Muscle of leg (tissue), 16 donors: ENCODE measurements at places on chromosomes 13 and 19. TPM values are rescaled to one million over a fixed set of nuclear protein-coding genes. Genes with fewer than 3 reads are reported as not detected.

The PRSS57 gene
- 0.30 TPM for polyA plus RNA-seq

The ZNF628 gene
- 3.6 TPM for polyA plus RNA-seq

The HCN2 gene
- polyA plus RNA-seq: 0.32 TPM

The STAP2 gene
- polyA plus RNA-seq: 5.6 TPM

The MEIOSIN gene
- polyA plus RNA-seq: not detected

The AKT1S1 gene
- 35.6 TPM for polyA plus RNA-seq

The CABP5 gene
- polyA plus RNA-seq: not detected

The PGLYRP2 gene
- polyA plus RNA-seq: not detected

The CAPNS1 gene
- polyA plus RNA-seq: 578 TPM

GRCh38 chr19:38317104-38317612 is 1.4 kb upstream of the YIF1B start:
- peak; percentile 39 for DNase-seq

- DNase-seq: no peak
Observed at GRCh38 chr19:40393894-40394815, 4.2 kb upstream of the HIPK4 start.

DNA sequence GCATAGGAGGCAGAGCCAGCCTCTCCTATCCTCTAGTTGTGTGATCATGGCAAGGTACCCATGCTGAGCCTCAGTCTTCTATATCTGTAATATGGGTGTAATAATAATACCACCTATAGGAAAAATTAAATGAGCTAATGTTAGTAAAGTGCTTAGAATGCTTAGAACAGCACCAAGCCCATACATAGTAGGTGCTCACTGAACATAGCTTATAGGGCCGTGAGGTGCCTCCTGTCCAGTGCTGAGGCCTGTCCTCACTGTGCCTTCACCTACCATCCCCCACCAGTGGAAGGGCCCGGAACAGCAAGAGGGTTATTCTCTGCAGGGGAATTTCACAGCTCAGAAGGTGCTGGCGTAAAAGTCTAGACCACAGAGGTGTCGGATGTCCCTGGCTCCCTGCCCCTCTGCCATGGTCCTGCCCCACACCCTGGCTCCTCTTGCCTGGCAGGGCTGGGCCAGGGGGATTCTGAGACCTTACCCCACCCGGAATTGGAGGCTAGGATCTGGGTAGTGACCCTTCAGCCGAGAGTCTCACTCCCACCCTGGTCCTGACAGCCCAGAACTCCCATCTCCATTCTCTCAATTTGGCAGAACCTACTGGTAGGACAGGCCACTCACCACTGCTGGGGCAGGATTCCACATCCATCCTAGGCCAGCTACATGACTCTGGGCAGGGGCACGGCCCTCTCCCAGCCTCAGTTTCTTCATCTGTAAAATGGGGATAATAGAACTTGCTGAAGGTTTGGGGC is 2.2 kb upstream of the SCN1B start:
- no peak for DNase-seq

DNA sequence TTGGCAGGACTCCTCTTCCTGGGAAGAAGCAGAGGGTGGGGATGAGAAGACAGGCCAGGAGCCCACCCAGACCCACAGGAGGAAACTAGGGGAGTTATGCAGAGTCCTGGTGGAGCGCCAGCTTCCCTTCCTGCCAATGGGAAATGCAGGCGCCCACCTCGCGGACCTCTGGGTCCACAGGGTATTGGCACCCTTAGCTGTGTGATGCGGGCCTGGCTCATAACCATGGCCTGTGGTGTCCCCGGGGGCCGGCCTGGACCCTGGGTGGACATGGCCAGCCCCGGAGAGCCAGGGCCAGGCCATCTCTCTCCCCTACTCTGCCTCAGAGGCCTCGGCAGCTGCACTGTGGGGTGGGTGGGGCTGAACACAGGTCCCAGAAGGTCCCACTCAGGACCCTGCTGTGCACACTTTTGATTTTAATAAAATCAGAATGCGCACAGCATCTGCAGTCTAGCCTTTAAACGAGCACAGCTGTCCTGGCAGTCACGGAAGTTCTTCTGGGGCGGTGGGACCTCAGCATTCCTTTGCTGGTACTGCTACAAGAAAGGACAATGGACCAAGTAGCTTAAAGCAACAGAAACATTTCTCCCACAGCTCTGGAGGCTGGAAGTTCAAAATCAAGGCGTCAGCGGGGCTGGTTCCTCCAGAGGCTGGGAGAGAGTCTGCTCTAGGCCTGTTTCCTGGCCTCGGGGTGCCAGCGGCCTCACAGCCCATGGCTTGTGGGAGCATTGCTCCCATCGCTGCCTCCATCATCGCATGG is 1.8 kb downstream of the F10 start:
- DNase-seq: peak; percentile 56

GRCh38 chr19:18440415-18440877 is 2.5 kb upstream of the ISYNA1 start:
- DNase-seq: peak; percentile 31

- no peak for DNase-seq
Observed at GRCh38 chr13:34657716-34658115, 284.4 kb upstream of the NBEA start.

- DNase-seq: peak; percentile 66
Observed at GRCh38 chr19:18648973-18649315, 12.1 kb downstream of the KLHL26 start.

GRCh38 chr19:41134616-41135015 is 20.4 kb downstream of the CYP2F1 start:
- no peak for DNase-seq

GRCh38 chr13:36038785-36039555 is 92.2 kb downstream of the DCLK1 start:
- DNase-seq: no peak

- no peak for DNase-seq
Observed at GRCh38 chr13:79547211-79548195, 66.5 kb downstream of the NDFIP2 start.

- DNase-seq: no peak
Observed at GRCh38 chr13:109973279-109973678, 186.9 kb upstream of the IRS2 start.

GRCh38 chr13:49560270-49561061 is 24.9 kb downstream of the RCBTB1 start:
- DNase-seq: no peak

DNA sequence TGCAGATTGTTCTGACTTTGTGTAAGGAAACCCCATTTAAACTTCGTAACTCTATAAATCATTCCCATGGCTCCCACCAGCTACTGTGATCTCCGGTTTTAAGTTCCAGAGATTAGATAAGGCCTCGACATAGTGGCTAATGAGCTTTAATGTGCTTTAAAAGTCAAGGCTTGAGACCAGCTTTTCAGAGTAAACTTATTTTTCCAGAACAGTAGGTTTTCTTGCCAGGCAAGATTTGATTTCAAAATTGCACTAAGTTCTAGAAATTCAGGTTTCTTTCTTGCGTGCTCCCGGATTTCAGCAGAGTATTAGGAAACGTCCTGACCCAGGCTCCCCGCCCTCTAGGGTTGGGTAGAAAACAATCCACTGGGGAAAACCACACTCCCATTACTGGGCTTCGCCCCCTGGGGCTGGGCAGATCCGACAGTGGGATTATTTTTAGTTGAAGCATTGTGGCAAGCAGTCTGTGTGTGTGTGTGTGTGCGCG is 43.3 kb downstream of the CRYL1 start:
- DNase-seq: no peak

GRCh38 chr19:16458391-16459341 is 13.1 kb downstream of the EPS15L1 start:
- no peak for DNase-seq

DNA sequence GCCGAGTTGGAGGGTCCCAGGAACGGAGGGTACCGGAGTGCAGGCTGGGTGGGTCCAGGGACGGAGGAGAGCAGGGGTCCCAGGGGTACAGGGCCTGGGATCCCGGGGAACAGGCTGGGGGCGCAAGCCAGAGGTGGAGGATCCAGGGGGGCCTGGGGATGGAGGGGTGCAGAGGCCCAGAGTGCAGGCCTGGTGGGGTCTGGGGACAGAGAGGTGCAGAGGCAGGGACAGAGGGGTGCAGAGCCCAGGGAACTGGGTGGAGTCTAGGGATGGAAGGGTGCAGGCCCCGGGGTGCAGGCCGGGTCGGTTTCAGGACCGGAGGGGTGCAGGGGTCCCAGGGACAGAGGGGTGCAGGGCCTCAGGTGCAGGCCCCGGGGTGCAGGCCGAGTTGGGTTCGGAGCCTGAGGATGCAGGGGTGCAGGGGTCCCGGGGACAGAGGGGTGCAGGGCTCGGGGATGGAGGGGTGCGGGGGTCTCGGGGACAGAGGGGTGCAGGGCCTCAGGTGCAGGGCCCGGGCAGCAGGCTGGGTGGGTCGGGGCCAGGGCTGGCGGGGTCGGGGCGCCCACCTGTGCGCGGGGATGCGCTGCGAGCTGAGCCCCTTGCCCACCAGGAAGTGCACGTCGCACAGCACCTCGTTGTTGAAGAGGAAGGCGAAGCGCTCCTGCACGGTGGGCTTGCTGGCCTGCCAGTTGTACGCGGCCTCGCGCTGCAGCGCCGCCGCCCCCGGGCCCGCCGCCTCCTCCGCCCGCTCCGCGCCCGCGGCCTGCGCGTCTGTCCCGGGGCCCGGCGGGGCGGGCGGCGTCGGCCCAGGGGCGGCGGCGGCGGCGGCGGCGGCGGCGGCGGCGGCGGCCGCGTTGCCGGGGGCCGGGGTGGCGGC is 545 bp downstream of the BTBD2 start:
- DNase-seq: no peak

GRCh38 chr19:10430505-10431253 is 10.3 kb downstream of the PDE4A start:
- peak; percentile 68 for DNase-seq

GRCh38 chr19:54231077-54231931 is 8.5 kb upstream of the LILRB3 start:
- DNase-seq: peak; percentile 77

DNA sequence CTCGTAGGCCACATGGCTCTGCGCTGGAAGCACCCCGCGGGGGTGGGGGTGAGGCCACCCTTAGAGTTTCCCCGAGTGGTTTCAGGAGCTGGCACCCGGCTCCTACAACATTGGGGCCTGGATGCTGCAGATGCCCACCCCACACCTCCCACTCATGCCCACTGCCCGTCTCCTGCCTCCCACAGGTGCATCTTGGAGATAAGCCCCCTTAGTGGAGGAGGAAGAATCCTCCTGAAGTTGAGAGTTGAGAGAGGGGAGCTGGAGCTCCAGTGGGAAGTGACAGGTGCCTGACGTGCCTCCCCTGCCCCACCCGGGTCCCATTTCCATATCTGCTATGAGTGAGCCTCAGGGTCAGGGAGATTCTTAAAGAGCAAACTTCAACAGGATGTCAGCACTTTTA is 341.3 kb downstream of the TEX29 start:
- no peak for DNase-seq

DNA sequence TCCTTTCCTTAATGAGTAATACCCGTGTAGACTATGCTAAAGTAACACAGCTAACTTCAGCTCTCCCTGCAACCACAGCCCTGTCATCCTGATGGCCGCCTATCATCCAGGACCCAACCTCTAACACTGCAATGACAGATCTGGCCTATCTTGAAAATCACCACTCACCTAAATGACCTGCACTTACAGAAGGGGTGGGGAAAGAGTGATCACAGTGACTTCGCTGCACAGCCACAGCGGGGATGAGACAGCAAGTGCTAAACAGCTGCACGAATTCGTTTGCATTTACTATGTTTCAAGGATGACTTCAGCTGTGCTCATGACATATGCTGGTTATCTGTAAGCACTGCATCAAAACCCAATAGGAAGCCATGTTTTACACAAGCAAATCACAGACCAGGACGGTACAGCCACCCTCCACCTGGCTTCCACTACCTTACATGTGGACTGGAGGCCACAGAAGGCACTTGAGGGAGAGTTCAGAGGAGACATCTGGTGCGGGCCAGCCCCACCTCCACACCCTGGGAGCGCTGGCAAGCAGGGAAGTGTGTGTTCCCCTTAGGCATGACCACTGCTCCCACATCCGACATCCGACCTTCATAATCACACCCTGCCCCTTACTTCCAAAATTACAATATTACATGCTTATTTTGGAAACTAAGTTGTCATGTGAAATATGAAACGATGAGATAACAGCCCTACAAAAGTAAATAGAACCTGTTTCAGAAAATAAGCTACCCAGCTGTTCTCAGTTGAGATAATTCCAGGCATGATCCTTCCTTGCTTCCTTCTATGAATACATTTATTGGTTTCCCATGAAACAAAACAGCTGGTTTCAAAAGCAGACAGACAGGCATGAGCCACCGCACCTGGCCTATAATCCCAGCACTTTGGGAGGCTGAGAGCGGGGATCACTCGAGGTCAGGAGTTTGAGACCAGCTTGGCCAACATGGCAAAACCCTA is 95.7 kb downstream of the STK24 start:
- peak; percentile 78 for DNase-seq

DNA sequence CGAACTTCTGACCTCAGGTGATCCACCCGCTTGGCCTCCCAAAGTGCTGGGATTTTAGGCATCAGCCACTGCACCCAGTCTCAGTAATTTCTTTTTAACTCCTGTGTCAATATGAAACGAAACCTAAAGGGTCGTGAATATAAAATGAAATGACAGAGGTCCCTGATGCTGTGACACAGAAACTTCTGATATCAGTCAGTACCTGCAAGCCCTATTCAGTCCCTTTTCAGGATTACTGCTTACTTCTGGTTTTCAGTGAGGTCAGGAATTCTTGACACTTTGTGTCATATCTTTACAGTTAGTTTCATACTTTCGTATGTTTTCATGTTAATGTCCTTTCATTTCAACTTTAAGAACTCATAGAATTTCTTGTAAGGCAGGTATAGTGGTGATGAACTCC is 58.7 kb downstream of the RNF17 start:
- no peak for DNase-seq

DNA sequence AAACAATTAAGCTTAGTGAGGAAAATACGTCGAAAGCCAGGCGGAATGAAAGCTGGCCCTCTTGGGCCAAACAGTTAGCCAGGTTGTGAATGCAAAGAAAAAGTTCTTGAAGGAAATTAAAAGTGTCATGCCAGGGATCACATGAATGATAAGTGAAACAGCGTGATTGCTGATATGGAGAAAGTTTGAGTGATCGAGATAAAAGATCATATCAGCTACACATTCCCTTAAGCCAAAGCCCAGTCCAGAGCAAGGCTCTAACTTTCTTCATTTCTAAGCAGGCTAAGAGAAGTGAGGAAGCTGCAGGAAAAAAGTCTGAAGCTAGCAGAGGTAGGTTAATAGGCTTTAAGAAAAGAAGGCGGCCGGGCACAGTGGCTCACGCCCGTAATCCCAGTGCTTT is 254.0 kb downstream of the EFNB2 start:
- no peak for DNase-seq

DNA sequence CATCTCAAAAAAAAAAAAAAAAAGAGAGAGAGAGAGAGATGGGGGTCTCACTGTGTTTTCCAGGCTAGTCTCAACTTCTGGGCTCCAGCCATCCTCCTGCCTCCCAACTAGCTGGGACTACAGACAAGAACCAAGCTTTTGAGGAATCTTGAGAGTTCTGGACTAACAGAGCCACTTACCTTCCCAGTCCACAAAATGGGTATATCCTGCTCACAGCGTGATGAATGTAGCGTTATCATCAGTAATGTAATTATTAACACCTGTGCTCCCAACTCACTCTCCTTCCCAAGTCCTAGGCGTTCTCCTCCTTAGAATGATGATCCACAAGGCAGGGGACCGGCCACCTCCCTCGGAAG is 4.6 kb upstream of the NANOS3 start:
- DNase-seq: no peak

- no peak for DNase-seq
Observed at GRCh38 chr19:47106821-47107201, 6.8 kb downstream of the ZC3H4 start.
